Stimulated activated CD8-positive, alpha-beta memory T cell treated with anti-CD3 and anti-CD28 coated beads, Interleukin-4, amount 100 ng/mL, for 4 hours (primary cell): ENCODE measurements at places on chromosomes 7 and 10.

GRCh38 chr10:35453855-35454532 lies 117.7 kb downstream of the CCNY start:
- DNase-seq = no peak

DNA sequence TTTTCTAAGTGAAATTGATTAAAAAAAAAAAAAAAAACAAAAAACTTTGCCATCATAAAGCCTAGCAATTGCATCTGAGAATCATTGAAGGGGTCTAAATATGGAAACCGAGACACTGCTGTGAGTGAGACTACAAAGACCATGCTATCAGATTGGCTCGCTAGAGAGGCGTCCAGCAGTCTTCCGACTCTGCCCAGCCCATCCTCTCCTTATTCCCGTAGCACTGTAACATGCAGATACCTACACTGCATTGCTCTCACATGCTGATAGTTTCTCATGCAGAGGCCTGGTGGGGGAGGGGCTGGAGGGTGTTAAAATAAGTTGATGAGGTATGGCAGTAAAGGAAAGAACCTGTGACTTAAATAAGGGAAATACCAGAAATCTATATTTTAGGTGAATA lies 130.7 kb downstream of the NRF1 start:
- DNase-seq = no peak

DNA sequence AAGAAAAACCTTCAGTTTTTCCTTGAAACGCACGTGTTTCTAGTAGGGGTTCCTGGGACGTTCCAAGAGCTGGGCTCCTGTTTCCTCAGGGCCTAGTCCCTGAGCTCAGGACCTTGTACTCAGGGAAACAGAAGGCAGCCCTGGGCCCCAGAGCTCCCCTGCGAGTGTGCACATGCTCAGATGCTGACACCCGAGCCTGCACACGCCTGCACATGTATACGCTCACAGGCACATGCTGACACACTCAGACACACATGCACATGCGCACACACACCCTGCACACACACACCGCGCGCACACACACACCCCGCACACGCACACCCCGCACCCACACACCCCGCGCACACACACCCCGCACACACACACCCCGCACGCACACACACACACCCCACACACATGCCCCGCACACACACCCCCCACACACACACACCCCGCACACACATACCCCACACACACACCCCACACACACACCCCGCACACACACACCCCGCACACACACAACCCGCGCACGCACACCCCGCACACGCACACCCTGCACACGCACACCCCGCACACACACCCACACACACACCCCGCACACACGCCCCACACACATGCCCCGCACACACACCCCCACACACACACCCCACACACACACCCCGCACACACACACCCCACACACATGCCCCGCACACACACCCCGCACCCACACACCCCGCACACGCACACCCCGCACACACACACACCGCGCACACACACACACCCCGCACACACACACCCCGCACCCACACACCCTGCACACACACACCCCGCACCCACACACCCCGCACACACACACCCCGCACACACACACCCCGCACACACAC lies 52.2 kb downstream of the CALML3 start:
- DNase-seq = no peak

DNA sequence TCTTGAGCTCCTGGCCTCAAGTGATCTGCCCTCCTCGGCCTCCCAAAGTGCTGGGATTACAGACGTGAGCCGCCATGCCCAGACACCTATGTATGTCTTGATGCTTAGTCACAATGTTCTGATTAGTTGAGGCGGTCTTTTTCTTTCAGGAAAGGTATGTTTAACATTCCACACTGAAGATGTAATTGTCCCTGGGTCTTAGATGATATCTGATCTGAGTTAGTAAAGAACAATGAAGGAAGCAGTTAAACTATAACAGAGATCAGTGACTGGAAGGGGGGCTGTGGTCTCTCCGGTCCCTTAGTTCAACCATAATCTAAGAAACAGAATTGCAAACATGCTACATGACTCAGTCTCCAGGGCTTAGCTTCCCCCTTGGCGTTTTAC lies 31.5 kb upstream of the SH2D4B start:
- DNase-seq = no peak

GRCh38 chr7:17706275-17706674 lies 234.0 kb downstream of the SNX13 start:
- no peak for DNase-seq

DNA sequence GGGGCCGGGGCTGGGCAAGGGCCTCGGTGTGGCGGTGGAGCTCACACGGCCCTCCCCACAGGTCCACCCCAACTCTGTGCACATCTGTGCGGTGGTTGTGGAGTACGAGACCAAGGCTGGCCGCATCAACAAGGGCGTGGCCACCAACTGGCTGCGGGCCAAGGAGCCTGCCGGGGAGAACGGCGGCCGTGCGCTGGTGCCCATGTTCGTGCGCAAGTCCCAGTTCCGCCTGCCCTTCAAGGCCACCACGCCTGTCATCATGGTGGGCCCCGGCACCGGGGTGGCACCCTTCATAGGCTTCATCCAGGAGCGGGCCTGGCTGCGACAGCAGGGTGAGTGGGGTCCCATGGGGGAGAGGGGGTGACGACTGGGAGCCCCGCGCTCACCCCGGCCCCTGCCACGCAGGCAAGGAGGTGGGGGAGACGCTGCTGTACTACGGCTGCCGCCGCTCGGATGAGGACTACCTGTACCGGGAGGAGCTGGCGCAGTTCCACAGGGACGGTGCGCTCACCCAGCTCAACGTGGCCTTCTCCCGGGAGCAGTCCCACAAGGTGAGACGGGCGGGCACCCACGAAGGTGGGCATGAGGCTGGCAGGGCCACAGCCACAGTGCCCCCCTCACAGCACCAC lies 8.8 kb downstream of the TMEM120A start:
- DNase-seq = no peak

DNA sequence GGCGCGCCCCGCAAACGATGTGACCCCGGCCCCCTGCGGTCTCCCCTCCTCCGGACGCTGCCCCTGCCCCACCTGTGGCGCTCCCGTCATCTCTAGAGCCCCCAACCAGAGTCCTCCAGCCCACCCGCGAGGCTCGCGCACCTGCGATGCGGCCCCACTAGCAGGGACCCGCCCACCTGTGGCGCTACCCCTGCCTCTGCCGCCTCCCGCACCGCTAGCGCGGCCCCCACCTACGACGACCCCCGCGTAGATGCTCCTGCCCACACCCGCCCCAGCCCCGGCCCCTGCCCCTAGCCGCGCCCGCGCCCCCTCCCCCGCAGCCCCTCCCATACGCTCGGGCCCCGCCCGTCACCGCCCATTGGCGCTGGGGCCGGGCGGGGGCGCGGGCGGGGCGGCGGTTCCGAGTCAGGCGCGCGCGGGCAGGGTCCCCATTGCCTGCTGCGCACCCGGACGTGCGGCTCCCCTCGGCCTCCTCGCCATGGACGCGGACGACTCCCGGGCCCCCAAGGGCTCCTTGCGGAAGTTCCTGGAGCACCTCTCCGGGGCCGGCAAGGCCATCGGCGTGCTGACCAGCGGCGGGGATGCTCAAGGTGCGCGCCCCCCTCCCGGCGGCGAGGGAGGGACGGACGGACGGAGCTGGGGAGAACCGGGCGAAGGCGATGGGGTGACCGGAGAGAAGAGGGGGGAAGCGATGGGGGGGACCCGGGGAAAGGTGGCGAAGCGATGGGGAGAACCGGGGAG lies at the start of gene PFKP:
TSS of gene PFKP (plus strand) at position 431 of the 741 bp plus-strand sequence. CDS start at position 479, 48 bp downstream.
- peak; percentile 32 for DNase-seq

GRCh38 chr10:22638863-22639262 lies 75.5 kb downstream of the PIP4K2A start:
- no peak for DNase-seq

DNA sequence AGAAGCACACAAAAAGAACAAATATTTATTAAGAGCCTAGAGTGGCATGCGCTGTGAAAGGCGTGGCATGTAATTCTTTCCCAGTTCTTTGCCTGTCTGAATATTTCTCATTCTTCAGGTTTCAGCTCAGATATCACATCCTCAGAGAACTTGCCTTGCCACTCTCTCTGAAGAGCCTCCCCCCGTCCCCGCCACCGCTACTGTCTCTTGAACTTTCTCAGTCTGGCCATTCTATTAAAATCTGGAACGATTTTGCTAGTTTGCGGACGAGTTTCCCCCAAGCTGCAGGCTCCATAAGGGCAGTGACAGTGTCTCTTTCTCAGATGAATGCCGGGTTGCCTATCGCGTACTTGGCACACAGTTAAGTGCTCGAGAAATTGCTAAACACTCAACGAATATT lies 787 bp upstream of the PLEKHA1 start:
- no peak for DNase-seq

DNA sequence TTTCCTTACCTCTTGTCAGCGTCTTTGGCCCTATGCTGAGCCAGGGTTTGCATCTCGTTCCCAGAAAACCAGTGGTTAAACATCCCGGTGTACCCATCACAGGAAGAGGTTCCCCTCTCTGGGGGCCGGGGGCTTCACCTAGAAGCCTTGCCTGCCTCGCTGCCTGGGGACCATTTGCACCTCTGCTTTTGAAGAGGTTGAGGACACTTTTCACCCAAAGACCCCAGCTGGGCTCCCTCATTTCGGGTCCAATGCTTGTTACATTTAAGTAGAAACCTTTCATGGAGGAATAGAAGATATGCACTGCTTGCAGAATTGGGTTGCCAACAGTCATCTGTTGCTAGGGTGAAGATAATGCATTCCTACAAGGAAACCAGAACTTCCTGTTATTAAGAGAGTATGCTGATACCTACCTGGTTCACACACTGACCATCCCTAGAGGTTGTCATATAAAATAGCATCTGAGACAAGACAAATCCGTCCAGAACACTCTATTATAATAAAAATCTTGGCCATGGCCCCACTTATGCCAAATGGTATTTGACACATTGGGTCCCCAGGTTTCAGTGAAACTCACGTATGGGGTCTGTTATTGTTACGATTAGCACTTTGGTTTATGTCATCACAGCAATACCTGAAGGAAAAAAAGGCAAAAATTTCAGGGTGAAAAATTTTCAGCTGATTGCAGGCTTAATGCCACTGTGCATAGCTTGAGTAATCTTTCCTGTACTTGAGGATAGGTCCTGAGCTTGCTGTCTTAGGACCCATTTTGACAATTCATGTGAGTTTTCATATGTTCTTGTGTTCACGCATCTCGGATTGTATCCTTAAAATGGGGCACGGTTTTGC lies 917 bp downstream of the ZNF365 start:
- DNase-seq = no peak

DNA sequence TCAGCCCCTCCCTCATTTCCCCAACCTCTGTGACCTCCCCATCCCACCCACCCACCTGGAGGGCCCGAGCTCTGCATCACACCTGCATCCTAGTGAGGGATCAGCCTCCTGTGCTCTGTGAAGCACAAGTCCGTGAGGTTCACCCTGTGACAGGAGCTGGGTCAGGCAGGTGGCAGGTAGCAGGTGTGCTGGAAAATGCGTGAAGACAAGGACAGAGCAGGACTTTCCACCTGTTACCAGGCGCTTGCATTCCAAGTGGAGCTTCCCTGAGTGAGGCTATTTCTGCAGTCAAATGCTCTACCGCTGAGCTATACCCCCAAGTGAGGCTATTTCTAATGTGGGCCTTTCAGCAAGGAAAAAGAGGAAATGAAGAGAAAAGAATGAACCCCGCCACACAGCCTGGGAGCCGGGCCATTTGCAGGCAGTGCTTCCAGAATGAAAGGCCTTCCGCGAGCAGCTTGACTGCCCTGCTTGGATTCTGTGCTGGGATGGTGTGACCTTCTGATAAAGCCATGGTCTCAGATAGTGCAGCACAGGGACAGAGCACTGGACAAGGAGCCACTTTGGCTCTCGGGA lies 13.3 kb upstream of the CPXM2 start:
- DNase-seq = no peak

GRCh38 chr10:132390170-132390920 lies 6.7 kb upstream of the PWWP2B start:
- no peak for DNase-seq

DNA sequence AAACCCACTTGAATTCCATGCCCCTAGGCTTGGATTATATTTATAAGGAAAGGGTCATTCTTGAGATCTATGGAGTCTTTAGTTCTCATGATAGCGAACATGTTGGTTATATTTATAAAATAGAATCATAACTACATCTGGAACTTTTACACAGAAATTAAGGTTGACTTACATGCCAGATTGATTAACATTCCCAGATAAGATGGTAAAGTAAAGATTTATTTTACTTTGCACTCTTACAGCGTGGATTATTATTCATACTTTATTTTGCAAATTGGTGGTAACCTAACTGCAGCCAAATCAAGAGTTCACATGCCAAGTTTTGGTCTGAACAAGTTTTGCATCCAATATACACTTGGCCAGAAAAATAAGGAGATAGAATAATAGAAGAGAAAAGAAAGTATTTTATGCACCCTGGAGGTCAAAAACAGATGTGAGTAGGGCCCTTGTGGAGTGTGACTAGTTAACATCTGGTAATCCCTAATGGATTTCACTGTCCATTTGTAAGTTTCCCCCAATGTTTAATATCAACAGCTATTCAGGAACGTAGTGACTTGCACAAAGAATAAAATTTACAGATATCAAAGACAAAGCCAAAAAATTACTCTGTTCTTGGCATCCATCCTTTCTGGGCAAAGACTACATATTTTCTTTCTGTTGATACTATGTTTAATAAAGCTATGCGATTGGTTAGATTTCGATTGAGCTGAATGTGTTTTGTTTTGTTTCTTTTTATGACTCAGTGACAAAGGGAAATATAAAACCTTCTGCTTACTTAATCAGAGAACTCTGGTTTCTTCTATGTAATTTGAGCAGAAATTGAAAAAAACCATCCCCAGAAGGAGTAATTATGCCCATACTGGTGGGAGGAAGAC lies 10.1 kb upstream of the TMEM26 start:
- DNase-seq = no peak

GRCh38 chr10:60434418-60435046 lies 44.9 kb upstream of the ANK3 start:
- no peak for DNase-seq

DNA sequence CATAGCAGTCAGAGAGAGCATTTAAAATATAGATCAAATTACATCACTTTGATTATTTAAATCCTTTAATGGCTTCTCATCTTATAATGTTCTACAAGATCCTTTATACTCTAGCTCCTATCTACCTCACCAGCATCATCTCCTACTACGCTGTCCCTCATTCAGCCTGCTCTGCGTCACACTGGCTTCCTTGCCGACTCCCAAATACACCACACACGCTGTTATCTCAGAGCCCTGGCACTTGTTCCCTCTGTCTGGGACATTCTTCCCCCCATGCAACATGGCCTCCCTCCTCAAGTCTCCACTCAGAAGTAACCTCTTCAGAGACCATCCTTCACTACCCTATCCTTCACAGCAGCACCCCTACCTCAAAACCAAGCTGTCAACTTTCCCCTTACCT lies 46.7 kb downstream of the RNLS start:
- DNase-seq = no peak
